ENCODE measurements at places on chromosomes 7 and 10. TPM values are rescaled to one million over a fixed set of nuclear protein-coding genes. Genes with fewer than 3 reads are reported as not detected.

DNA sequence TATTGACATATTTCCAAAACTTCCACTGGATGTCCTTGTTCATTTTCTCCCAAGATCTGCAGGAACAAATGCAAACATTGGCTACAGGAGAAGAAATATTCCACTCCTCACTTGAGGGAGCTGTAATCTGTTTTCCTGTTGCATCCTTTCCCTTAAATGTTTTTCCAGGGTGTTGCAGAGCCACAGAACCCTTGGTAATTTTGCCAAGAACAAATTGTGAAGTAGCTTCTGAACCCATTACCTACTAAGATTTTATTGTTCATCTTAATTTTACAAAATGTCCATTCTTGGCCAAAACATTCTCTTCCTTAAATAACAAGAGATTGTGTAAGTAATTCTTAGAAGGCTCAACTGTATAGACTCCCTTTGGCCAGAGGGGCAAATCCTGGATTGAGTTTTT lies 177.0 kb downstream of the GNAT3 start:
- DNase-seq, result no peak

The AGR3 gene
- polyA plus RNA-seq, result 1.3 TPM

DNA sequence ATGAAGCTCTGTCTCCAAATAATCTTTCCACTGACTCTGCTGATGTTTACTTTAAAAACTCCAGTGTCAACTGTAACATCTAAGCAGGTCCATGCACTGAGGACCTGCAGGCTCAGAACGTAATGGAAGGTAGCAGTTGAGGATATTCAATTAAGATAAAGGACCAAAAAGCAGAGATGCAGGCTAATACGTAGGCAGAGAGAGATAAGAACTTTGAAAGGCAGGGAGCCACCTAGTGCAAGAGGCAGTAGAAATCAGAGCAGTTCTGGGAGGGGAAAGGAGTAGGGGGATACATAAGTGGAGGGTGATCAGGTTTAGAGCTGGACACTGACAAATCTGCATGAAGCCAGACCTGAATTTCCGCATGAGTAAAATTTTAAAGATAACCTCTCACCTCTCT lies 114.5 kb upstream of the POM121L12 start:
- DNase-seq, result no peak

GRCh38 chr10:116733566-116733965 lies 8.8 kb downstream of the HSPA12A start:
- no peak for DNase-seq

- no peak for DNase-seq
These were observed 36.2 kb upstream of the PPIF start for GRCh38 chr10:79310911-79311573.

The LIPF gene
- 0.47 TPM for polyA plus RNA-seq

- DNase-seq, result no peak
These were observed 7.3 kb upstream of the SNX13 start for GRCh38 chr7:17947620-17948019.

- DNase-seq, result no peak
These were observed 4.6 kb upstream of the RBAK start for GRCh38 chr7:5041047-5041446.

The MMD2 gene
- not detected for polyA plus RNA-seq

DNA sequence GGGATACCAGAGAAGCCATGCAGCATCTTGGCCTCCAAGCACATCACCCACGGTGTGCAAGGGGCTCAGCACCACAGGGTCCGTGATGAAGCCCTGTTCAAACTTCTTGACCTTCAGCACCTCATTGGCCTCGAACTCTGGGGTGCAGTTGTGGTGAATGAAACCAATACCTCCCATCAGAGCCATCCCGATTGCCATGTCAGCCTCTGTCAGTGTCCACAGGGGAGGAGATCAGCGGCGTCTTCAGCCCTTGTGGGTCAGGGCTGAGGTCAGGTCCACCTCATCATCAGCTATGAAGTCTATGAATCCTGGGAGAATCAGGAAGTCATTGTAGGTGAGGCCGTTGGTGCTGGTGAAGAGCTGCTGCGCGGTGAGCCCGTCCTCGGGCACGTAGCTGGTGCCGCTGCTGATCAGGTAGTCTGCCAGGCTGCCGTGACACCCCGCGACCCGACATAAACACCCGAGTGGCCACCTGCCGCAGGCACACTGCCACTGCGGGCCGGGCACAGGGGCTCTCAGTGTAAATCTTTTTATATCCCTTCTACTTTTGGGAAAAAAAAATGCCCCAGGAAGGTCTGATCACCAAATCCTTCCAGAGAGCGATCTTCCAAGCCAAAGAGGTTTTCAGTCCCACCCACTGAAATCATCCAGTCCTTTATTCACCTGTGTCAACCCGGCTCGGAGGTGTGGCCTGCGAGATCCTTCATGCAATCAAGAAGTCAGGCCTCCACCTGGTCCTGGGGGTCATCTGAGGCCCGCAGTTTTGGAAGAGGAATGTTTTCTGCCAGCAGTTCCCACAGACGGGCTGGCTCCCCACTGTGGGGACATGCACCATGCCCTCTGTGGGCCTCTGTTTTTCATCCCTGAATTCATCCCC lies 144.1 kb upstream of the KCNMA1 start:
- DNase-seq, result no peak

The SPDYE3 gene
- polyA plus RNA-seq, result 9.6 TPM

The SLC39A12 gene
- polyA plus RNA-seq, result not detected

DNA sequence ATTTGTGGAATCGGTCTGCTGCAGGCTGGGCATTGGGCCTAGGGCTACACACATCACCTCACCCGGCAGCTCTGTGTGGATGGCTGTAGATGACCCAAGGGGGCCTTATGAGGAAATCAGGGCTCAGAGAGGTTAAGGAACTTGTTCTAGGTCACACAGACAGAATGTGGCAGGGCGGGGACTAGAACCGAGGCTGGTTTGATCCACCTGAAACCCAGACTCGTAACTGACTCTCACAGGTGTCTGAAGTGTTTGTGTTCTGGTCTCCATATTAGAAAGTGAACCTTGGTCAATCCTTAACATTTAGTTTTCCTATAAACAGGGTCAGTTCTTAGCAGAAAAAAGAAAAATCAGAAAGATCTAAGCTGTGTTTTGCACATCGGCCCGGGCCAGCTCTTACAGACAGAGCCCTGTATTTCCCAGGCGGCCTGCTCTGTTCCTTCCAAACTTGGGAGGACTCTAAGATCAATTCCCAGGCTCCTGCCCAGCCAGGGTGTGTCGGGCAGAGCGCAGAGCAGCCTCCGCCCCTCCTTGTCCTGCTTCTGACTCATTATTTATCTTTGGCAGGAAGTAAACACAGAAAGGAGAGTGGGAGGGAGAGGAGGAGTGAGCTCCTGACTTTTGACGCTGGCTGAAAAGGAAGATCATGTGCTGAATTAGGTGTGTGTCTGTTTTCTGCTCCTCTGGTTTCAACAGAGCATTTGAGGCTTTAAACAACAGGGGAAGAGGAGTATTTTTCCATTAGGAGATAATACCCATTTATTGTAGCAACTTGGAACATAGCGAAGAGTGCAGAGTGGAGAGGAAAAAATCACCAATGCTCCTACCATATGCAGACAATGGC lies 74.1 kb downstream of the TACC2 start:
- peak; percentile 77 for DNase-seq

All from left kidney (tissue), 8 donors.